Kidney epithelial cell (primary cell): ENCODE measurements at places on chromosomes 12 and 14. TPM values are rescaled to one million over a fixed set of nuclear protein-coding genes. Genes with fewer than 3 reads are reported as not detected.

- peak; percentile 37 for DNase-seq
Observed at GRCh38 chr14:33848706-33849454, 102.0 kb downstream of the EGLN3 start.

DNA sequence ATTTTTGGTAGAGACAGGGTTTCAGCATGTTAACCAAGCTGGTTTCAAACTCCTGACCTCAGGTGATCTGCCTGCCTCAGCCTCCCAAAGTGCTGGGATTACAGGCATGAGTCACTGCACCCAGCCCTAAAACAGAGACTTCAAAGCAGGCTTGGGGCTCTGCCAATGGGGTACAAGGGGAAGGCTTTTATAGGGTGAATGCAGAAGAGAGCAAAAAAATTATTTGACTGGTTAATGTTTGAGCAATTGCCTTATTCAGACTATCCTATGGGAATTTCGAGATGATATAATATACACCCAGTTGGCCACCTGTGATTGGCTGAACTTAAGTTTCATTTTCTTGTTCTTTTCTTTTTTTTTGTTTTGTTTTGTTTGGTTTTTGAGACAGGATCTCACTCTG lies 31.5 kb upstream of the ACTN1 start:
- DNase-seq: no peak

The AICDA gene
- total RNA-seq: 1.3 TPM in 2 replicates

DNA sequence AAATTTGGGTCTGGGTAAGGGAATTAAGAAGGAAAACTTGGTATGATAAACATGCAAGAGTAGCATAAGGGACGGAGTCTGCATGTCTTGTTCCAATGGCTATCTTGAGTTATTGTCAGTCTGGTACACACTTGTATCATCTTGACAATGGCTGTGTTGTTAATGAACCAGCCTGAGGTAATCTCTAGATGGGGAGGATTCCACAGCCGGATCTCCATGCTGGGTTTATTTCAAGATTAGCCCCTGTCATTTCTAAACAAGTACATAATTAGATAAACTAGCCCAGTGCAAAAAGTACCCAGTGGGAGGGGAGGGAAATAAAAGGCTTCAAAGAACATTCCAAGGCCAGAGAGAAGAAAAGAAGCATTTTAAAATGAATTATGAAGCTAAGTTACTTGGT lies 16.5 kb upstream of the CMAS start:
- DNase-seq: no peak

GRCh38 chr14:34060651-34060999 lies 109.8 kb upstream of the EGLN3 start:
- DNase-seq: no peak

DNA sequence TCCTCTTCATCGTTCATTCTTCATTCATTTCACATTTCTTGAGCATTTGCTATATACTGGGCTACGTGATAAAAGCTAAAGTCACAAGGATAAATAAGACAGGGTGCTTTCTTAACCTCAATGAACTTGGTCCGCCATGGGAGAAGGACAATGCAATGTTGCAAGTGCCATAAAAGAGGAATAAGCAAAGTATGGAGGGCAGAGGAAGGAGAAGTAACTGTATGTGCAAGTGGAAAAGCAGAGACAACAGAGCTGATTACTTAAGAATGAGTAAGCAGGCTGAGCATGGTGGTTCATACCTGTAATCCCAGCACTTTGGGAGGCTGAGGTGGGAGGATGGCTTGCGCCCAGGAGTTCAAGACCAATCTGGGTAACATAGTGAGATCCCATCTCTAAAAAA lies 14.4 kb downstream of the AREL1 start:
- DNase-seq: no peak

DNA sequence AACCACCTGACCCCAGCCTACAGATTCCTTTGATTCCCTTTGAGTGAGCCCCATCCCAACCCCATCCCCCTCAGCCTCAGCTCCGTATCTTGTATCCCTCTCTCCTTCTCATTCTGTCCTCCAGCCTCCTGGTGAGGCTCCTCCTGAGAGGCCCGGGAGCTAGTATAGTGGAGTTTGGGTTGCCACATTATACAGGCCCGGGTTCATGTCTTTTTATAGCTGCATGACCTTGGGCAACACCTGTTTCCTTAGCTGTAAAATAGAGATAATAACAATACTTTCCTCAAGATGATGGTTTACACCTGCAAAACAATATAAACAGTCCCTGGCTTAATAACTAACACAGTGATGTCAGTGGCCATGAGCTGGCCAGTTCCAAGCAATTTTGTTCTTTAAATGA lies 89.8 kb downstream of the STAB2 start:
- DNase-seq: no peak

The KRT83 gene
- total RNA-seq: not detected in 2 replicates
